ENCODE measurements at places on chromosomes 13 and 19.

DNA sequence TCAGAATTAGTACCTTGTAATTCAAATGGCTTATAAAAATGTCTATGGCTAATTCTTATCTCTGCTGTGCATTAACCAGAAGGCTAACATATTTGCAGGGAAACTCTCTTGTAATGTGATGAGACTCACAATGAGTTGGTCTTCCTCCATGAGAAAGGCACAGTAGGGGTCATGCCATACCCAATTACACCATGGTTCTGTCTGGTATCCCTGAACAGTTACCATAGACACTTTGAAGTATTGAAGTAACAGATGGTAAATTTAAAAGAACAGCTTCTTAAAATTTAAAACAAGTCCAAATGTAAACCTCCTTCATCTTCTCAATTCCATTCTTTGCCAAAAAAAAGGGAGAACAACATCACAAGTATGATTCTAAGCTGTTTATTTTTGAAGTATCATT is 22.6 kb upstream of the SLAIN1 start:
- no peak for DNase-seq

GRCh38 chr13:34124666-34125306 is 306.8 kb downstream of the RFC3 start:
- DNase-seq: no peak

GRCh38 chr13:110300090-110300815 is 6.7 kb downstream of the COL4A1 start:
- no peak for DNase-seq

GRCh38 chr13:28229522-28230411 is 91.4 kb downstream of the PAN3 start:
- DNase-seq: no peak

DNA sequence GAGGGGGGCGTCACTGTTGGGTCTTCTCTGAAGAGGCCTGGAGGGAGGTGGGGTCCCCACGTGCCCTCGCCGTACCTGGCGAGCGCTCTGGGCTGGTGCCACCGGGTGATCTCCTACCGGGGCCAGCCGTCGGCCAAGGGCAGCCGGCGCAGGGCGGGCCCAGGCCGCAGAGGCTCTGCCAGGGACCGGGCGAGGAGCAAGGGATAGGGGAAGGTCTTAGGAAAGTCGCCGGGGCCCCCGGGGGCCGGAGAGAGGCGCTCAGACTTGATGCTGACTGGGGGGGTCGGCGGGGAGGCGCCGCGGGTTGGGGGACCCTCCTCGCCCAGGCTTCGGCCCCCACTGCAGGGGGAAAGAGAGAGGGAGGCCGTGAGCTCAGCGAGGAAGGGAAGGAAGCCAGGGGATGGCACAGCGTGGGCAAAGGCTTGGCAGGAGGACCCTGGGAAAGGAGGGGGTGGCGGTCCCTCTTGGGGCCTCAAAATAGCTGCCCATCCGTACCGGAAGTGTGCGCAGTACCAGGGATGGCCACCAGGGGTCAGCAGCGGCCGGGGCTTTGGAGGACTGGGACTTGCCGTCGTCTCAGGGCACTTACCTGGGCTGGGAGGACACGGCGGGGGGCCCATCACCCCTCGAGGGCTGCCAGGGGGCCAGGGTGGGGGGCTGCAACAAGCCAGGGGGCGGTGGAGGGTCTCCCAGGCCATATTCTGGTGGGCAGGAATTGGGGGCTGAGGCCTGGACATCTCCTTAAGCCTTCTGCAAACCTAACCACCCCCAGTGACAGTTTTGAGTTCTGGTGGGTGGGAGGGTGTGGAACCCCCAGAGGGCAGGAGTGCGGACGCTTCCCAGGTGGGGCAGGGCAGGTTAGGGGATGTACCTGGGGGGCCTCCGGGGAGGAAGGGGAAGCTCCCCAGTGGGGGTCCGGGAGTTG is 7.7 kb upstream of the TMEM161A start:
- DNase-seq: peak; percentile 73

GRCh38 chr13:37067874-37068273 is 8.4 kb upstream of the SUPT20H start:
- DNase-seq: no peak

DNA sequence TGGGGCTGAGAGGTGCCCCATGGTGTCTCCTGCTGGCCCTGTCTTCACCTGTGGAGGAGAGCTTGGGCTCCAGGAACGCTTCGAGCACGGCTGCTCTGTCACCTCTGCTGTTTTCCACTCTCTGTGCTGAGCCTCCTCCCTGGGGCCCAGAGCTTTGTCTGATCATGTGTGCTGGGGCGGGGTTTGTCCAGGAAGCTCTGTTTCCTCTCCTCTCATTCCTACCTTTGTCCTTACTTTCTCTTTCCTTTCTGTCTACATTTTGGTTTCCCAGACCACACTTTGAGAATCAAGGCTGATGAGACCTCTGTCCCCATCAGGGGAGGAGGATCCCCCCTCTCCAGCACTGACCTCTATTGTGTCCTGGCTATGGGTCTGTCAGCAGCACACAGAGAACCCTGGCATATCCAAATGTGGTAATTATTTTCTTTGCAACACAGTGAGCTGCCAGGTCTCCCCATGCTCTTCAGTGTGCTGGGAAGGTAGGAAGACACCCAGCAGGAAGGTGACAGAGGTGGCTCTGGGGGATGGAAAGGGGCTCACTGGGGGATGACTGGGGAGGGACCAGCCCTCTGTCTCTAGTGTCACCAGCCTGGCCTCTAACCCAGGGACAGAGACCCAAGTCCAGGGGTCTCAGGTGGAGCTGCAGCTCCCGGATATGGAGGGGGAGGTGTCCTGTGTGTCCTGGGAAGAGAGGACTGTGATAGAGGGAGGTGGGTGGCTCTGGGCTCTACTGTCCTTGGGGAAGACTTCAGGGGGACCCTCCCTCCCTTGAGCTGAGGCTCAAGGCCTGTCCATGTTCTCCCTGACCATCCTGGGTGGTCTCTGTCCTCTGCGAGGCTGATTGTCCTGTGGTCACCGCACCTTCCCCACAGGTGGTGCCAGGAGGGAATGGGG is at the start of gene CEACAM1:
CEACAM1 (minus strand) TSS at position 128 of the 894 bp plus-strand sequence; CDS start at position 21, 107 bp downstream.
- DNase-seq: no peak

- DNase-seq: no peak
Measured at GRCh38 chr19:535017-535835, 3.7 kb downstream of the CDC34 start.

GRCh38 chr19:57465680-57466381 is 8.9 kb upstream of the VN1R1 start:
- no peak for DNase-seq

DNA sequence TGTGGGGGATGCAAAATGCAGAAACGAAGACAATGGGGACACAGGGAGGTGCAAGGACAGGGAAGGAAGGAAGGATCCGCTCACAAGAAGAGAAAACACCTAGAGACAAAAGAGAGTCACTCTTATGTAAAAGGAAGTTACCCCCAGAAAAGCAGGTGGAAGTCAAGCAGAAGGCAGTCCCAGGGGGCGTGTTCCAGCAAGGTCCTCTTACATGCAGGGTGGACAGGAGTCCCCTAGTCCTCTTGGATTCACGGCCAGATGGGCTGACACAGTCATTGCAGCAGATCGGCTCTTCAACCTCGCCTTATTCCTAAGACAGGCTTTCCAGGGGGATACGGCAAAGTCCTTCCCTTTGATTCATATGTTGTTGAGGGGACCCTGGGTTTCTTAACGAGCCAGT is 83.9 kb upstream of the SPATA13 start:
- no peak for DNase-seq

DNA sequence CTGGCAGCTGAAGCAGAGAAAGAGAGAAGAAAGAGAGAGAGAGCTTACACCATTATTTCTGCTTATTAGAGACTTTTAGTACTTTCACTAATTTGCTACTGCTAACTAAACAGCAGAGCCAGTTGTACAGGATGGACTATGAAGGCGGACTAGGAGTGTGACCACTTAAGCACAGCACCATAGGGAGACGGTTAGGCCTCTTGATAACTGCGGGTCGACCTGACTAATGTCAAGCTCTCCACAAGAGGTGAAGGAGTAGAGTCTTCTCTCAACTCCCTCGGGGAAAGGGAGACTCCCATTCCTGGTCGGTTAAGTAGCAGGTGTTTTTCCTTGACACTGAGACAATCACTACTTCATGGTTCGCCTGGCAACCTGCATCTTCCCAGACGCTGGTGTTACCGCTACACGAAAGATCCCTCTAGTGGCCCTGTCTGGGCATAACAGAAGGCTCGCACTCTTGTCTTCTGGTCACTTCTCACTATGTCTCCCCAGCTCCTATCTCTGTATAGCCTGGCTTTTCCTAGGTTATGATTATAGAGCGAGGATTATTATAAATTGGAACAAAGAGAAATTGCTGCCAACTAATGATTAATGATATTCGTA is 5.3 kb upstream of the PSG7 start:
- no peak for DNase-seq

- no peak for DNase-seq
Measured at GRCh38 chr19:32258167-32258566, 87.2 kb upstream of the ZNF507 start.

DNA sequence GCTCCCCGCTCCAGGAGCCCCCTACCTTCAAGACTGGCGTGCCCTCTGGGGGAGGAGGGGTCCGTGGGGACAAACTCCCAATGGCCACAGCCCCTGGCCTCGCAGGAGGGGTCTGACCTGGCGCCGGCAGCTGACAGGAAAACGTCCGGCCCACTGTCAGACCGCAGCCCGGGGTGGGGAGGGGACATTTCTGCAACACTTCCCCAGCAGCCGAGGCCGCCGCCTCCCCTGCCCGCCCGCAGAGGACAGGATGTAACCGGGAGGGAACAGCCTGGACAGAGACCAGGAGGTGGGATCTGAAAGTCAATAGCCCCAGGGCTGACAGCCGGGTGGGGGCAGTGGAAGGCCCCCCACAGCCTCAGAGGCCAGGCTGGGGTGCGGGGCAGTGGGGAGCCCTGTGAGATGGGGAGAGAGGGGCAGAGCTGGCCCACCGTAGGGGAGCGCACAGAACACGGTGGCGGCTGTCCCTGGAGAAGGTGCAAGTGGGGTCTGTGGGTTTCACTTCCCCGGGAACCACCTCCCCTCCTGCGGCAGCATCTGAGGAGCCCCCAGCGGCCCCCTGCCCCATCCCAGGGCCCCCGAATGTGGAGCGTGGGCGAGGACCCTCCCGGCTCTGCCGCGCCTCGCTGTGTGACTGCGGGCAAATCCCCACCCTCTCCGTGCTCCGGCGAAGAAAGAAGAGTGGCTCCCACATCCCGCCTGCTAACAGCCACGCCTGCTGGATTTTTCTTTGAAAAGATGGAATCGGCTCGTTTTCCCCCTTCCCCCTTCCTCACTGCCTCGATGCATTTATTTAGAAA is at the start of gene PEAK3:
PEAK3 (minus strand) TSS at position 114 of the 800 bp plus-strand sequence. CDS start 1,244 bp downstream, outside the sequence.
- no peak for DNase-seq

- no peak for DNase-seq
Measured at GRCh38 chr13:42001580-42001979, 40.7 kb upstream of the VWA8 start.

- DNase-seq: peak; percentile 15
Measured at GRCh38 chr19:18063463-18063862, 23.3 kb downstream of the IL12RB1 start.

DNA sequence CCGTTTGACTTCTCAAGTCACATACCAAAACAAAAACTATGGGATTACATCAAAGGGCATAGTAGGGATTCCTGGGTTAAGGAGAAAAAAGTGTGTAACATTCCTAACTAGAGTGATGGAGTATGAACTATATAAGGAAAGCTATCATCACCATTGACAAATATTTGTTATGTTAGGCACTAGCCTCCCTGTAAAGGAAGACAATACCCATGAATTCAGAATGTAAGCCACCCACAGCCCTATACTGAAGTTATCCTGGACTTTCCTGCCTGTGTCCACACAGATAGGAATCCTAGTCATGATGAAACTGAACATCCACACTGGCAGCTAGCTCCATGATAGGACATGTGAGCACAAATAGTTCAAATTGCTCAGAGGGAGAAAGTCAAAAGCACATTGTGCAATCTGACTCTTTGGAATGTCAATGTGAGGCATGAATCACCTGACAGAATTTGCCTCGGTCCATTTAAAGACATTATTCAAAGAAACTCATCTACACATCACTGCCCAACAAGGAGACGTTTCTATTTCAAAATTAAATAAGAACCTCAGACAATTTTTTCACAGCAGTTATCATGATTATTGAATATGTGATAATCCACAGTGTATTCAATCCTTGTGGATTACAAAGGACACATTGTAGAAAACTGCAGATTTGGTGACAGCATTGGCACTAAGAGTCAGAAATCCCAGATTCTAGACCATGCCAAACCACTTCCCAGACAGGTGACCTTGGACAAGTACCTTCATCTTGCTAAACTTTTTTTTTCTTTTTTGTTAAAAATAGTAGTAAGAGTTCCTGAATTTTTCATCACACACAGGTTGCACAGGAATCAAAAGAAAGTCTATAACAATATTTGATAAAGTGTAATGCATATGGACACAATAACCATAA is 529.3 kb downstream of the IRS2 start:
- DNase-seq: no peak

DNA sequence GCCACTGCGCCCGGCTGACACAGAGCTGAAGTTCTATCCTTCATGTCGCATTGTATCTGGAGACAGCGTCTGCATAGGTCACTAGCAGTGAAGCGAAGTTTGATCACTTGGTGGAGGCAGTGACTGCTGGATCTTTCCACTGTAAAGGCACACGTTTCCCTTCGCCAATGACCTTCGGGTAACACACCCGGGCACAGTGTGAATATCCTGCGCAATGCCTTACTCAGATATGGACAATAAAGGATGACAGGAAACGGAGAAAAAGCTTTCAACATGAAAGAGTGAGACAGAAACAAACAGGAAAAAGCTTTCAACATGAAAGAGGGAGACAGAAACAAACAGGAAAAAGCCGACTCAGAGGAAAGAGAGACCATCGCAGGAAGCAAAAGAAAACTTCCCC is 17.1 kb downstream of the ARL11 start:
- no peak for DNase-seq

GRCh38 chr13:28089065-28089464 is 11.3 kb downstream of the FLT3 start:
- DNase-seq: no peak

DNA sequence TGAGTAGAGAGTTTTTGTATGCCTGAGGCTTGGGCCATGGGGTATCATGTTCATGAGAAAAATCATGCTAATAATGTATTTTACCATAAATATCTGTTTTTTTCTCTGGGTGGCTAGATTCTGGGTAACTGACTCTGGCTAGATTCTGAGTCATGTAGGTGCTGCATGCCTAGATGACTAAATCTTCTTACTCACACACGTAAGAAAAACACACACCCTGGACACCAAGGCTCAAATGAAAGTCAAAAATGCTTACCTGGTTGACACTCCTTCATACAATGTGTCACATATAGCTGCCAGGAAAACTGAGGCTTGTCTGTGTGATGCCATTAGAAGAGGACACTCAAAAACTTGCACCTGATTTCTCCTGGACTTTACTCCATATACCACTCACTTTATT is 597.4 kb upstream of the SLITRK1 start:
- no peak for DNase-seq

GRCh38 chr13:35843272-35843671 is 287.9 kb downstream of the DCLK1 start:
- DNase-seq: no peak

GRCh38 chr13:50386541-50387050 is 371.4 kb downstream of the KCNRG start:
- no peak for DNase-seq

DNA sequence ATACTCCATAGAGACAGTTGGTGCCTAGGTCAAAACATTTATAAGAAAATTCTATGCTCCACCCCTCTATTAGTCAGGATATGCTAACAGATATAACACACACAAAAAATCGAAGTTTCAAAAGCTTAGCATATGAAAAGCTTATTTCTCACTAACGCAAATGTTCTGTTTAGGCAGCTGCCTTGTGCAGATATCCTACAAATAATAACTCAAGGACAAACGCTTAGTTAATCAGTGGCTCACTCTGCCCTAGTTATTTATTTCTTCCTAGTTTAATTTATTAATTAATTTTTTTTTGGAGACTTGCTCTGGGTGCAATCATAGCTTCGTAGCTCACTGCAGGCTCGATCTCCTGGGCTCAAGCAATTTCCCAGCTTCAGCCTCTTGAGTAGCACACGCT is 259.7 kb upstream of the GPC6 start:
- DNase-seq: no peak
